ENCODE measurements at places on chromosomes 6 and 20.

DNA sequence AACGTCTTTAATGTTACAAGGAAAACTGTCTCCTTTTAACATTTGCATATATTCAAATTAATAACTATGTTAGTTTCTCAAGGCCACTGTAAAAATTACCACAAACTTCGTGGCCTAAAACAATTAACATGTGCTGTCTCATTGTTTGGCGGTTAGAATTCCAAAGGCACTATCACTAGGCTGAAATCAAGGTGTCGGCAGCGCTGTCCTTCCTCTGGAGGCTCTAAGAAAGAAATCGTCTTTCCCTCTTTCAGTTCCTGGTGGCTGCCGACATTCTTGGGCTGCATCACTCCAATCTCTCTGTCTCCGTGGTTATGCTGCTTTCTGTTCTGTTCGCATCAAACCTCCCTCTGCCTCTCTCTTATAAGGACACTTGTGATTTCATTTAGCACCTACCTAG is 4.2 kb downstream of the TPD52L1 start:
- DNase-seq, result no peak

GRCh38 chr6:136171231-136171630 is 78.9 kb downstream of the MTFR2 start:
- no peak for DNase-seq

- DNase-seq, result no peak
These were observed 1.6 kb downstream of the TBC1D20 start for GRCh38 chr20:460707-461106.

DNA sequence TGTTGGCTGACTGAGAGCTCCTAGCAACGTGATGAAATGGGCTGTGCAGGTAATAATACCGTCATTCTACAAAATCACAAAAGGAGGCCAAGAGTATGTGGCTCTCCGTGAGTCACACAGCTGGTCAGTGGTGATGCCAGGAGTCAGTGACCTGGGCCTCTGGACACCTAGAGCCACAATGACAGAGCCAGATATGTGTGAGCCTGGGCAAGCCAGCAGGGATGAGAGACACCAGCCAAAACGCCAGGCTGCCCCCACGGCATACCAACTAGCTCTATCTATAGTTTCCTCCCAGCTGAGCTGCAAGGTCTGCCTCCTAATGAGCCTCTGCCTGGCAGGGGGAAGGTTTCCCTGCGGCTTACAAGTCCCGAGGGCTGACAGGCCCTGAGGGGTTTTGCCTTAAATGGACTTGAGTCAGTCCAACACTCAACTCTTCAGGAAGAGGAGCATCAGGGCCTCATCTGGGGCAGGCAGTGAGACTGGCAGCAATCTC is 70.0 kb downstream of the CPNE5 start:
- DNase-seq, result peak; percentile 18

GRCh38 chr6:5672581-5673011 is 334.1 kb downstream of the NRN1 start:
- DNase-seq, result no peak

GRCh38 chr6:41428996-41429421 is 93.6 kb downstream of the NCR2 start:
- no peak for DNase-seq

DNA sequence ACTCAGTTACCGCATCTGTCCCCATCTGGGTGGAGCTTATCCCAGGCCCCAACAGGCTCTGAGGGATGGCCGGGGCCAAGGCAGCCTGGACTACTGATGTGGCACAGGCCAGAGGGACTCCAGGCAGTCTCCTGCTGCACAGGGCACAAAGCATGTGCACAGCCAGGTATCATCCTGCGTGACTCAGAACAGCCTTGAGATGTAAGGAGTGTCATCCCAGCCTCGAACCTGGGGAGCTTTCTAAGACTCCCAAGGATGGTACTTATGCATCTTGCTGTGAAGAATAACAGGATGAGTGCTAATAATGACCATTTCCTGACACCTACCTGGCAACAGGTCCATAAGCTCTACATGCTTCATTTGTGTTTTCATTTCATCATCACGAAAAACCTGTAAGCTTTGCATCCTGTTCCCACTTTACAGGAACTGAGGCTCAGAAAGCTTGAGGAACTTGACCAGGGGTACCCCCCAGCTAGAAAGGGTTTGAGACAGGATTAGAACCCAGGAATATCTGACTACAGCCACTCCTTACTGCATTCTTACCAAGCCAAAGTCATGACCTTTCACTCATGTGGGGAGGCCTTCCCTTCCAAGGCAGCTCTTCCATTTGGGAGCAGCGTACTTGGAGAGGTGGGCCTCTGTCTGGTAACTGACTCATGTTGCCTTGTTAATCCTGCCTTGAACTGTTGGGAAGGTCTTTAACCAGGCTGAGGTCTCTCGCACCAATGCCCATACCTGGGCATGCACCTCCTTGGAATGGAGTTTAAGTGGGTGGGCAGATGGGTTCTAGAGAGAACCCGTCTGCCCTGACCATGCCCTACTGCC is 1.9 kb downstream of the TRIB3 start:
- DNase-seq, result no peak

DNA sequence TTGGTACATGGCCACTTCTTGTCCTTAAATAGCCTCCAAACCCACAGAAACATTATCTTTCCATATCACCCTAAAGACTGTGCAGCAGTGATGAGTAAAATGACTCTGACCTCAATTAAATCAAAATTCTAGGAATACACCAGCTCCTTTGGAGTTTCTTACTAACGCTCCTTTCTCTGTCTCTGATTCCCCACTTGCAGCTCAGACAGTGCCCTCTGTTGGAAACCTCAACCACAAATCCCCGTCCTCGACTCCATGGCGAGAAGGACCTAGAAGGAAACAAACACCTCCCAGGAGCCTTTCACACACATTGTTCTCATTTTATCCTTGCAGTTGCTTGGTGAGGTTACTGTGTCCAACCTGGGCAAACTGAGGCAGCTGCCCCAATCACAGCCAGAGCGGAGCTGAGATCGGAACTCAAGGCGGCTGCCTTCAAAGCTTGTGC is 17.7 kb upstream of the PARD6B start:
- peak; percentile 47 for DNase-seq

Data from G401 (cell line).